ENCODE measurements at places on chromosomes 3 and 15.

- DNase-seq = no peak
These were observed 355.3 kb upstream of the NR2F2 start for GRCh38 chr15:95975212-95975611.

GRCh38 chr3:105385819-105386508, 19.3 kb downstream of the ALCAM start:
- no peak for DNase-seq

DNA sequence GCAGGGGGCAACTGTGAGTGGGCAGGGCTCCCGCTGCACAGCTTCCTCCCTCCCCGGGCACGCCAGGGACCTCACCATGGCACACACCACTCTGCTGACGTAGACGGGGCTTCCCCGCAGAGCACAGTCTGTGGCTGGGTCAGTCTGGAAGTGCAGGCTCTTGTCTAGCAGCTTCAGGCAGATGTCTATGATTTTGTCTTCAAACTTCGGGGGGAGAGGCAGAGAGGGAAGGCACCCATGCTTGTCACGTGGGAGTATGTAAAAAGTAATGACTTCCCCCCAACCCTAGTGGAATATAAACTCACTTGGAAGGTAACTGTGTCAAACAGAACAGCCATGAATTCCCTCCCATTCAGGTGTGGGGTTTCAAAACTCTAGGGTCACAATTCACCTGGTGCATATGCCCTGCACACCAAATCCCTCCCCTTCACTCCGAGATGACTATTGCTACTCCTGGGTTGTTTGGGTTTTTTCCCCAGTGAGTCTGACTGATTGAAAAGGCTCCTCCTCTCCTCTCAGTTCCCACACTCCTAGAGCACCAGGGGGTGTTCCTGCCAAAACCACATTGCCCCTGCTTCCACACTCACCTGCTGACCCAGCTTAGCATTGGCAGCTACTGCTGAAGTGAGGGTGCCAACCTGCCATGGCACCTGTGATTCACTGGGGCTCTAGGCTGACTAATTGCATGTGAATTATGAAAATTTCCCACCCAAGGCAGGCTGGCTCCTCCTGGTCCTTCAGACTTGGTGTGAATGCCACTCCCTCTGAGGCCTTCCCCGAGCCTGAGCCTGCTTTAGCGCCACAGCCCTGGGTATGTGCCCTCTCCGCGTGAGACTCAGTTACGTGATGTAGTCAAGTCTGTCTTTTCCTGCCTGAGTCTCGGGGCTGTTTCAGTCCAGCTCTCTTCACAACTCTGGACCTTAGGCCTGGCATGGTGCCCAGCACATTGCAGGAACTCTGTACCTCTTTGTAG, 13.0 kb downstream of the TGM5 start:
- DNase-seq = peak; percentile 61

GRCh38 chr3:29711255-29711771, 430.4 kb downstream of the RBMS3 start:
- DNase-seq = no peak

GRCh38 chr3:195860456-195860855, 47.9 kb downstream of the TNK2 start:
- no peak for DNase-seq

- DNase-seq = no peak
These were observed 124.8 kb upstream of the NECTIN3 start for GRCh38 chr3:110946810-110947209.

- peak; percentile 95 for DNase-seq
These were observed 240 bp upstream of the BHLHE40 start for GRCh38 chr3:4978966-4979427.

- no peak for DNase-seq
These were observed 106.7 kb upstream of the THRB start for GRCh38 chr3:24601066-24601939.

DNA sequence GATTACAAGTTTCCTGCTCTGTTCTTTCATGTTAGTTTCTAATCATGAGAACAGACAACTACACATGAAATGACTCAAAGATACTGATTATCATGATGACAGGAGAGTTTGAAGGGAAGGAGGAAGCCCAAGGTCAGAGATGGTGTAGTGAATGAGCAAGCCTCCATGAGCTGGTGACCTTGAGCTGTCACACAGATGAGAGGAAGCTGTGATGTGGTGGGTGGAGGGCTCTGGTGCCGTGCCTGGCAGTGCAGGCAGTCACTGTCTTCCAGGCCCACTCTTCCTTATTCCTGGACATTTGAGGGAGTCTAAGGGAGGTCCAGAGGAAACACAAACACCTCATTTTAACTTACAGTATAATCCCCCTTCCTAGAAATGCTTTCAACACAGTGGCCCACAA, 133.4 kb upstream of the ROPN1 start:
- DNase-seq = no peak

GRCh38 chr3:188434594-188434993, 280.6 kb downstream of the LPP start:
- DNase-seq = no peak

- DNase-seq = peak; percentile 81
These were observed 1.5 kb upstream of the LIMD1 start for GRCh38 chr3:45592830-45593707.

- no peak for DNase-seq
These were observed 450.0 kb upstream of the KCNMB2 start for GRCh38 chr3:178086144-178086825.

- DNase-seq = no peak
These were observed 464.9 kb downstream of the MFSD1 start for GRCh38 chr3:159266779-159267178.

DNA sequence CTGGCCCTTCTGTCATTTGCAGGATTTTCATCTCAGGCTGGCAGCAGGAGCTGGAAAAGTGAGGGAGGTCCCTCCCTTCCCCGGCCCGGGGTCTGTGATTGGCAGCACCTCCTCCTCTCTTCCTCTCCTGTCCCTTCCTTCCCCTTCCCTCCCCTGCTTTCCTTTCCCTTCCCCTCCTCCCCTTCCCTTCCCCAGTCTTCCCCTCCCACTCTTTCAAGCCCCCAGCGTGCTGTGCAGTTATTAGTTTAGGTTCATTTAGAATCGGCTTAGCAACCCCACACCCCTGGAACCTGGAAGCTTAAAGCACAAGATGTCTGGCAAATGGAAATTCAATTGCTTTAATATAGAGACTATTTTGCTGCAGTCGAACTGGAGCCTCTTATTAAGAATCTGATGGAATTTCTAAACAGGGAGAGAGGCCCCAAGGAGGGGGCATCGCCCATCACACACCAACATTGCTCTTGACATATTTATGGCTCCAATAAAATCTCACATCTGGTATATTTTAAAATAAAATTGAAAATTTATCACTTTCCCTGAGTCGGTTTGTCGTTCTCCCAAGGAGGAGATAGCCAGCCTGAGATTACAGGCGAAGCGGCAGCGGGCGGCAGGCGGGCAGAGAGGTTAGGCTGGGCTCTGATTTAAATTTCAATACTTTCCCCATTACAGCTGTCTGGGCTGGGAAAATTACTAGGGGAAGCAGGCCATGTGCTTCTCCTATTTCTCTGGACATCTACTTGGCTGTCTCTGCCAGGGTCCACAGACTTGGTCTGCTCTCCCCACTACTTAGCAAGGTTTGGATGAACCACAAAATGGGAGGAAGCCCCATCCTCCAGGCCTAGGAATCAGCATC, 98.9 kb downstream of the LINGO1 start:
- no peak for DNase-seq

DNA sequence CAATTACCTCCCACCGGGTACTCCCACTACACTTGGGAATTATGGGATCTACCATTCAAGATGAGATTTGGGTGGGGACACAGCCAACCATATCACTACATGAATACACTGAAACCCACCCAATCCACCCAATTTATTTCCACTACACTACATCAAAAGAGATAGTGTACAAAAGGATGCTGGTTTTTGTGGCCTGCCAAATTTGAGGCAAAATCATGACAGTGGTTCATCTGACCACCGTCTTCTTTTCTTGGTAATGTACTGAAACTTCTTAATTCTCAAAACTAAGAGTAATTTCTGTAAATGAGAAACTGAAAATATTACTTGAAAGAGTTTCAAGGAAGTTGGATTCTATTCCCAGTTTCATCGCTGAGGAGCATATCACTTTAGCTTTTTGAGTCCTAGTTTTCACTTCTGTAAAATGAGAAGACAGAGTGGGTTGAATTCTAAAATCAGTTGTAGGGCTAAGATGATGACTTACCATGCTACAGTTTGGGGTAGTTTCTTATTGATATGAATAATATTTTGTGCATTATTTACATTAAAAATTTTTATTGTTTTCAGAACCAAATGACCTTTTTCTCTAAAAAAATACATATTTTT, 360.4 kb upstream of the CNTN6 start:
- no peak for DNase-seq

- DNase-seq = no peak
These were observed 8.6 kb upstream of the SST start for GRCh38 chr3:187678726-187679268.

DNA sequence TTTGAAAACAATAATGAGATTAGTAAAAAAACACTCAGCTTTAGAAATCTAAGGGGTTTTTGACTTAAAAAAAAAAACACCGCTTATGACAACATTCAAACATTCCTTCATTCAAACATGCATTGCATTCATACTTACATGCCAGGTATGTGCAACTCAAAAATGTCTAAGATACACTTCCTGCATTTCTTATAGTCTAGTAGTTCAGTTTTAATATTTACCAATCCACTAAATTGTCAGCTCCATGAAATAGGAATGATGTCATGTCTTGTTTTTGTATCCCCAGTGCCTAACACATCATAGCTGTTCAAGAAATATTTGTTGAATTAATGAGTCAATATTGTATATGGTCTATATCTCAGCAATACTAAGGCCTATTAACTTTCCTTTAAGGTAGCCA, 51.7 kb downstream of the EIF4E3 start:
- DNase-seq = no peak

DNA sequence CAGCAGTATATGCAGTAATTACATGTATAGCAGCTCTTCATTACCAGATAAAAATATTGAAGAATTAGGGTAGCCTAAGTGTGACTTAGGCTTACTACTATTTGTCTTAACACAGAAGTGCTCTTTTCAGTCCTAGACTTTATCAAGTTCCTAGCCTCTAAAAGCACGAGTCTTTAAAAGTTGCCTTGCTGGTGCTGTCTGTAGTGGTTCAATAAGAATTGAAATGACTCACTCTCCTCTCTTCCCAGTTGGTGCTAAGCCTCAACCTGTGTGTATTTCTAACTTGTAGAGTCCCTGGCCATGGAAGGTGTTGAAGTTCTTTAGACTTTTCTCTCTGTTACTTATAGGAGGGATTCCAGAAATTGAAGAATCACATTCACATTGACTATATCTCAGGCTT, 395.4 kb upstream of the THRB start:
- DNase-seq = no peak

DNA sequence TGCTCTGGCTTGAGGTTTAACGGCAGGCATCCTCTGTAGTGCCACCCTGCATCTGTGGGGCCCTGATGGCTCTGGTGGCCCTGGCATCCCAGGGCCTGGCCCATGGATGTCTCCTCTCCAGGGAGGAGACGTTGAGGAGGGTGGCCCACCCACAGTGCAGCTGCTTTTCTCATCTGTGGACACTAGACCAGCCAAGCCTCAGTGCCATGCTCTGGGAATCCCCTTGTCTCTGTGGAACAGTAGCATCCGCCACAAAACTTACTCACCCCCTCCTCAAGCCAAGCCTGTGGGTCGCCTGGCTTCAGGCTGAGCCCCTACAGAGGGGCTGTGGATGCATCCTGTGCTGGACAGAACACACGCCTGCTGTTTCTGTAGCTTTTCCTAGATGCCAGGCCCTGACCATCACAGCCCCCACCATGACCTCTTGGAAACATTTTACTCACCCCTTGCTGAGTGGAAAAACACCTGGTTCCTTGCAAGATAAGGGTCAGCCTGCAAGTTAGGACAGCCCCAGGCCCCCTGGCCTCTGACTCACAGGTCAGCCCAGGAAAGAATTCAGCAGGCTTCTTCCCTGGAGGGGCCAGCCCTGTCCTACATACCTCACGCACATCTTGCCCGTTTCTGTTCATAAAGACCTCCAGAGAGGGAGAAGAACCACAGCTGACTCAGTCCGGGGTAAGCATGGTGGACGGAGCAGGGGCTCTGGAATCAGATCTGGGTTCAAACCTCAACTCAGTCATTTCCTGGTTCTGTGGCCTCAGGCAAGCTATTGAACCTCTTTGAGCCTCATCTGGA, 19.0 kb downstream of the PAK6 start:
- DNase-seq = no peak

GRCh38 chr3:182716114-182716688, 77.1 kb upstream of the ATP11B start:
- DNase-seq = no peak

GRCh38 chr3:111761309-111761795, 97.7 kb upstream of the PHLDB2 start:
- no peak for DNase-seq

DNA sequence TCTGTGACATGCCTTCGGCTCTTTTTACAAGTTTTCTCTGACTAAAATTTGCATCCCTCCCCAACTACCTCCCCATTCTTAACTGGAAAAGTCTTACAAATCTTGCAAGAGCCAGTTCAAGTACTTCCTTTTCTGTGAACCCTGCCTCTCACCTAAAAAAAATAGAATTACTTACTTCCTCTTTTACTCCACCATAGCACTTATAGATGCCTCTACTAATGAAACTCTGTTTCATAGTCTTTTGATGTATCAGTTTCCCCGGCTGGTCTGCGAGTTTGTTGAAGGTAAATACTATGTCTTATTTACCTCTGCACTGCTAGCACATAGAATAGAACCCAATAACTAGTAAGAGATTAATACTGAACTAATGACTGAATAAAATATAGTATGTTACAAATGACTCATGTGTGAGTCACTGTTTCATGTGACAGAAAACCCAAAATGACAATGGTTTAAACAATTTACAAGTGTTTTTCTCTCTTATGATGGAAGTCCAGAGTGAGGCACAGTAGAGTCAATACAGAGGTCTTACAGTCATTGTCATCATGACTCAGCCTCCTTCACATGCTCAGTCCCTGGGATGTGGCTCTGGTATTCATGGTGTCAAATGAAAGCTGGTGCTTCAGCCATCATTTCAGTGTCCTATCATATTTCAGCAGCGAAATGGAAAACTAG, 393.5 kb downstream of the RSL24D1 start:
- peak; percentile 1 for DNase-seq

- DNase-seq = no peak
These were observed 278.0 kb downstream of the ZBBX start for GRCh38 chr3:167102071-167102470.

- no peak for DNase-seq
These were observed 521.2 kb upstream of the GOLIM4 start for GRCh38 chr3:168616915-168617314.

GRCh38 chr15:76533060-76533820, 196.7 kb downstream of the ISL2 start:
- no peak for DNase-seq

GRCh38 chr3:120559242-120560061, 36.7 kb upstream of the NDUFB4 start:
- no peak for DNase-seq

GRCh38 chr15:39125904-39126303, 455.0 kb upstream of the THBS1 start:
- DNase-seq = no peak

DNA sequence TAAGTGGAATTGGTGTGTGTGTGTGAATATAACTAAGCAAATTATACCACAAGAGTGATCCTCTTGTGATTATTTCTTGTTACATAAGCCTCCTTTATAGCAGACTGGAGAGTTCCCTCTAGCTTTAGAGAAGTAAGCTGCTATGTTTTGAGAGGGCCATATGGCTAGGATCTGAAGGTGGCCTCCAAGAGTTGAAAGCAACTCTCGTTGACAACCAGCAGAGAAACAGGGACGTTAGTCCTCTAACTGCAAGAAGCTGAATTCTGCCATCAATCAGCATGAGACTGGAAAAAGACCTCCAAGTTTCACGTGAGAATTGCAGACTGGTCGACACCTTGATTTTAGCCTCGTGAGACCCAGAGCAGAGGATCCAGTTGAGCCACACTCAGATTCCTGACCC, 278.5 kb upstream of the ZNF717 start:
- DNase-seq = no peak

Measured in CD4-positive, alpha-beta T cell treated with Interleukin-4 for 1 hour (primary cell).